ENCODE measurements at places on chromosomes 7 and 10.

GRCh38 chr7:29866490-29866930 is 60.2 kb downstream of the WIPF3 start:
- DNase-seq: no peak

DNA sequence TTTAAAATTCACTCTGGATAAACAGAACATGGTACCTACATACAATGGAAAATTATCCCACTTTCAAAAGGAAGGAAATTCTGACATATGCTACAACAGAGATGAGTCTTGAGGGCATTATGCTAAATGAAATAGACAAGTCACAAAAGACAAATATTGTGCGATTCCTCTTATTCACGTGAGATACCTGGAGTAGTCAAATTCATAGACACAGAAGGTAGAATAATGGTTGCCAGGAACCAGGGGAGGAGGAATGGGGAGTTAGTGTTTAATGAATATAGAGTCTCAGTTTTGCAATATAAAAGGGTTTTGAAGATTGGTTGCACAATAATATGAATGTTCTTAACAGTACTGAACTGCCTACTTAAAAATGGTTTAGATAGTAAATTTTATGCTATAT is 69.8 kb upstream of the WAC start:
- DNase-seq: no peak

GRCh38 chr7:104933022-104933421 is 81.0 kb upstream of the KMT2E start:
- DNase-seq: no peak

- DNase-seq: no peak
Measured at GRCh38 chr7:37817591-37817960, 30.8 kb upstream of the NME8 start.

GRCh38 chr10:122290334-122290733 is 19.2 kb downstream of the BTBD16 start:
- no peak for DNase-seq

DNA sequence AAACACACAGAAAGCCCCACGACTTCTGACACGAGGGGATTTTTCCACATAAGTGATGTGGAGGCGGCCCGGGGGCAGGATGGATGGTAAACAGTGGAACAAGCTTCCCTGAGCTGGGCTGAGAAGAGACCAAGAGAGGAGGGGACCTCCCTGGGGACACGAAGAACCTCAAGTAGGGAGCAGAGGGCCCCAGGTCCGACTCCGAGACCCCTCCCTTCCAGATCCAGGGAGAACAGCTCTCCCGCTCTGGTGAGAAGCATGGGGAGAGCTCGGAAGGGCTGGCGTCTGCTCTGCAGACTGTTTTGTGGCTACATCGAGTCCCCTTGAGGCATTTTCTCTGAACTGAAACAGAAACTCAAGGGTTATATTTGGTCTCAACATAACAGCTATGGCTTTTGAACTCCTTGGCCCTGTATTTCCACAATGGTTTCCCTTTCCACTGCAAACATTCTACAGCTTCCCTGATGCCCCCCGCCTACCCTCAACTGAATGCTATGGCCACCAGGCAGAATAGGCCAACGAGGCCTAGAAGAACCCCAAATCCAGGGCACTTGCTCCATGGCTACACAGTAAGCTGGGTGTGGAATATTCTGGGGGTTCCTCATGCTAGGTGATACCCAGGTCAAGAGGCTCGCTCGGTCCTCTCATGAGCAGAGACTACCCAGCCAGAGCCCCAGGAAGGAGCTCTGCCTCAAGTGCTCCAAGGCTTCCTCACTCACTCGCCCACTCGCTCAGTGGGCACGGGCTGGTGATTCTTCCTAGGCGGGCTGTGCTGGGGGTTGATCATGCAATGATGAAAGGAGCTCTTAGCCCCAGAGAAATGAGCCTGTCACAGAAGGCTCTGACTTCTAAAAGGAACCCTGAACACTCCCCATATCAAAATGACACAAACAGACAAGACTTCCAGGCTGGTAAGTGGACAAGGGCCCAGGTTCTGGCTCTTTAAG is 47.5 kb downstream of the FAM53B start:
- DNase-seq: peak; percentile 29

DNA sequence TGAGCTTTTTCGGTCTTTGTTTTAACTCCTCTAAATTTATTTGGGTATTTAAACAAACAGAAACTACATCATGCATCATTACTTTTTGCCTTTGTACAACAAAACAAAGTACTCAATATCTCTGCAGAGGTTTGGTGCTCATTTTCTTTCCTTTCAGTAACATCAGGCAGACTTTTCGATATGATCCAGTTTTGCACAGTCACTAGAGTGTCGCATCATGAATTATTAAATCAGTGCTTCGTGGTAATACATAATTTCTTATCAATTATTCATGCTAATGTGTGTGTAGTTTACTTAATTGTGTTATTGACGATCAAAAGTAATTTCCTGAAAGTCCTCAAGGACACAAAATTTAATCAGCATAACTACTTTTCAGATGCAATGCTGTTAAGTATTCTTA is 31.8 kb downstream of the DRGX start:
- DNase-seq: no peak

- no peak for DNase-seq
Measured at GRCh38 chr10:11636697-11637303, 25.4 kb upstream of the USP6NL start.

DNA sequence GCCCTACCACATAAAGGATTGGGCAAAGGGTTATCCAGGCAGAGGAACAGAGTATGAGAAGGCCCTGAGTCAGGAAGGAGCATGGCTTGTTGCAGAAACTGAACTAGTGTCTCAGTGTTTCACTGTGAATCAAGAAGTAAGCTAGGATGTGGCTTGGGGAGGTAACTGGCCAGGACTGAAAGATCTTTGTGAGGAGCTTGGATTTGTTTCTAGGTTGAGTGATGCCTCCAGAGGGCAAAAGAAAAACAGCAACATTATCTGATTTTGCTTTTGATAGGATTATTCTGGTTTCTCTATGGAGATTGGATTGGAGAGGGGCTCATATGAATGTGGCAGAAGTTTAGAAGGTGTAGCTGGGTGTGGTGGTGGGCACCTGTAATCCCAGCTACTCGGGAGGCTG is 137.9 kb upstream of the HDAC9 start:
- no peak for DNase-seq

- no peak for DNase-seq
Measured at GRCh38 chr10:20454331-20454730, 442.8 kb downstream of the NEBL start.

DNA sequence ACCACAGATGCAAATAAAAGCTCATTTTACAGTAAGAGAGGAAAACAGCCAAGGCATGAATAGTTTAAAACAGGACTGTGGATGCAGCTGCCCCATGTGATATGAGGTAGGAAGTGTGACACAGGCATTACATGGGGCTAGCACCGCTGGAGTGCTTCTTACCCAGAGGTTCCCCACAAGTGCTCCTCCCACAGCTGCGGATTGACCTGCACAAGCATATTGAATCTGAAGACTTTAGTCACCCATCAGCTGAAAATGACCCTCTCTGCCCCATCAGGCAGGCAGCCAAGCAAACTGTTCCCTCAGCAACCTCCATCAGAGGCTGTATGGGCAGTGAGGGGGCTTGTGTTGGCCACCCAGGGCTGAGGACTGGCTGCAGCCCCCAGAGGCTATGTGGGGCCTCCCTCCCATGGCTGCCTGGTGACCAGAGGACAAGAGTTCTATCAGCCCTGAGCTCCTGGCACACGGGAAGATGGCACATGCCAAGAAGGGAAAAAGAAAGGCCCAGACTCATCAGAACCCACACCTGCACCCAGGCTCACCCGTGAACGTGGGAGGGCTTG is 98.7 kb downstream of the TCERG1L start:
- DNase-seq: no peak

GRCh38 chr10:44517635-44518034 is 132.7 kb upstream of the CXCL12 start:
- DNase-seq: no peak

- DNase-seq: no peak
Measured at GRCh38 chr10:121914661-121915060, 13.2 kb downstream of the ATE1 start.

GRCh38 chr10:60209874-60210570 is 179.7 kb downstream of the ANK3 start:
- no peak for DNase-seq

GRCh38 chr10:132986576-132986975 is 44.2 kb upstream of the CFAP46 start:
- DNase-seq: no peak

DNA sequence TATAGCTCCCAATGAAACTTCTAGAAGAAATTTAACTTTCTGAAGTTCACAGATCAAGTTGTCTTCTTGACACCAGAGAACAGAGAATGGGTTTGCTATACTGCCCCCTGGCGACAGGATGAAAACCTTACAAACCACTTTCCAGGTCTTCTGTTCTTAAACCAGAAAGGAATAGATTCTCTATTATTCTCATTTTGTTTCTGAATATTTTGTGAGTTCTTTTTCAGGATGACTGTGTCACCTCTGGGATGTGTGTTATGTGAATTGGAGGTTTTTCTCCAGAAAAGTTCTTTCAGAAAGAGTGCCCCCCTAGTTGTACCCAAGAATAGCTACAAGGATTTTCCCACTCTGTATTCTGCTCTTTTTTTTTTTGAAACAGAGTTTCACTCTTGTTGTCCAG is 6.3 kb downstream of the IFT22 start:
- DNase-seq: peak; percentile 11

GRCh38 chr10:11499425-11500071 is 111.9 kb downstream of the USP6NL start:
- DNase-seq: no peak

GRCh38 chr7:147578196-147578595 is 1012.4 kb upstream of the C7orf33 start:
- DNase-seq: no peak

GRCh38 chr7:73340514-73340913 is 12.6 kb downstream of the FKBP6 start:
- no peak for DNase-seq

DNA sequence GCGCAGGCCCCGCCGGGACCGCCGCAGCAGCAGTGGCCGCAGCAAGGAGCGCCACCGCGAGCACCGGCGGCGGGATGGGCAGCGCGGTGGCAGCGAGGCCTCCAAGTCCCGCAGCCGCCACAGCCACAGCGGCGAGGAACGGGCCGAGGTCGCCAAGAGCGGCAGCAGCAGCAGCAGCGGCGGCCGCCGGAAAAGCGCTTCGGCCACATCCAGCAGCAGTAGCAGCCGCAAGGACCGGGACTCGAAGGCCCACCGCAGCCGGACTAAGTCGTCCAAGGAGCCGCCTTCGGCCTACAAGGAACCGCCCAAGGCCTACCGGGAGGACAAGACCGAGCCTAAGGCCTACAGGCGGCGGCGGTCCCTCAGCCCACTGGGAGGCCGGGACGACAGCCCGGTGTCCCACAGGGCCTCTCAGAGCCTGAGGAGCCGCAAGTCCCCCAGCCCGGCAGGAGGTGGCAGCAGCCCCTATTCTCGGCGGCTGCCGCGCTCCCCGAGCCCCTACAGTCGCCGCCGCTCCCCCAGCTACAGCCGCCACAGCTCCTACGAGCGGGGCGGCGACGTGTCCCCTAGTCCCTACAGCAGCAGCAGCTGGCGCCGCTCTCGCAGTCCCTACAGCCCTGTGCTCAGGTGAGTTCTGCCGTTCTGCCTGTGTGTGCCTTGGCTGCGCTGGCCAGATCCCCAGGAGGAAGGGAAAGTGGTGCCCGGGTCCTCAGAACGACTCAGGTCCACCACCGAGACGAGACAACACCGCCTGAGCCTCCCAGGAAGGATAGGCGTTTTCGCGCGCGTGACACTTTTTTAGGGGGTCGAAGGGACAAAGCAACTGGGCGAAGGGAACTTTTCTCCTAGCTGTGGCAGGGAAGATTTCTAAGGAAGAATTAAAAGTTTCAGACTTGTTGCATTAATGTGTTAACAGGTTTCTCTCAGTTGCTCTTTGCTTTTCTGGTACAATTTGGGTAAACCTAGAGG is 1.5 kb downstream of the CDK13 start:
- peak; percentile 47 for DNase-seq

GRCh38 chr10:13792006-13792405 is 205.2 kb downstream of the PRPF18 start:
- no peak for DNase-seq

GRCh38 chr10:15222511-15222910 is 54.0 kb upstream of the NMT2 start:
- DNase-seq: no peak

GRCh38 chr7:31775556-31775955 is 88.5 kb downstream of the PPP1R17 start:
- DNase-seq: no peak

All from activated T-helper 1 cell treated with anti-CD3 and anti-CD28 coated beads, Interleukin-12 subunit alpha, Interleukin-12 subunit beta, Interleukin-2, Interleukin-4 antibody, amounts not matched to agents 30 ng/mL and 10 ng/mL and 1 ng/mL, durations not matched to agents 14 hours and 24 hours and 36 hours (primary cell).